ENCODE measurements at places on chromosomes 7 and 10. TPM values are rescaled to one million over a fixed set of nuclear protein-coding genes. Genes with fewer than 3 reads are reported as not detected.

Gene C10orf95
- total RNA-seq: under 0.01 TPM

Gene TOMM7
- total RNA-seq: 239 TPM

Gene MTPN
- total RNA-seq: 158 TPM

Gene UPK3B
- total RNA-seq: under 0.01 TPM
